CD14-positive monocyte (primary cell): ENCODE measurements at places on chromosomes 5 and 9. TPM values are rescaled to one million over a fixed set of nuclear protein-coding genes. Genes with fewer than 3 reads are reported as not detected.

- DNase-seq, result no peak
Observed at GRCh38 chr5:90055831-90056328, 353.7 kb downstream of the CETN3 start.

- no peak for DNase-seq
Observed at GRCh38 chr5:136998854-136999357, 500.2 kb downstream of the SPOCK1 start.

GRCh38 chr5:168796593-168797580 is 217.7 kb upstream of the PANK3 start:
- DNase-seq, result no peak

- DNase-seq, result no peak
Observed at GRCh38 chr9:26800322-26800721, 92.3 kb downstream of the CAAP1 start.

- DNase-seq, result no peak
Observed at GRCh38 chr5:2813678-2814077, 62.2 kb upstream of the IRX2 start.

DNA sequence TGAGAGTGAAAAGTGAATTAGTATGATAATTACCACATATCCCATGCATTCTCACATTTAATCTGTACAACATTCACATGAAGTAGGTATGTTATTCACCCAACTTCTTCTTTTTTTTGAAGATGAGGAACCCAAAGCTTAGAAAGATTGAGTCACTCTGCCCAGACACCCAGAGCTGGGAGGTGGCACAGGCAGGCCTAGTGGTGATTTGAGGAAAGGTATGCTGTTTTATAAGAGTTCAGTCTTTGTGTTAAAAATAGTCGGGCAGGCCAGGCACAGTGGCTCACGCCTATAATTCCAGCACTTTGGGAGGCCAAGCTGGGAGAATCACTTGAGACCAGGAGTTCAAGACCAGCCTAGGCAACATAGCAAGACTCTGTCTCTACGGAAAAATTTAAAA is 285.3 kb downstream of the NR3C1 start:
- DNase-seq, result peak; percentile 91

DNA sequence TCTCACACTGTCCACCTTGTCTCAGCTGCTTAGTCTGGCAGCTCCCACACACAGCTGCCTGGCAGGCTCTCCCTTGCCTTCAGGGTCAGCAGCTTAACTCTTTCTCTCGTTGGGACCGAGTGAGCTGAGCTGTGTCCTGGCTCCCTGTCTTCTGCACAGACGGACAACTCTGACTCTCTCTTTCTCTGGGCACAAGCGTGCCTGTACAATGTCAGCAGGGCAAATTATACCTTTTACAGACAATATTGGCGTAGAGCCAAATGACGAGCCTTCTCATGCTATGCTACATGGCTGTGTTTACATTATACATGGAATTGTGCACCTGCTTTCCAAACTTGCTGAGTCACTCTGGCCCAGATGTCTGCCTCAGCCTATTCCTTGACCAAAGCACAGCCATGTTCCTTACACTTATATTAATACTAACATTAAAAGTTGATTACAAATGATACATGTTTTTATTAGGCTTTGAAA is 188.6 kb downstream of the CYLC2 start:
- DNase-seq, result no peak

DNA sequence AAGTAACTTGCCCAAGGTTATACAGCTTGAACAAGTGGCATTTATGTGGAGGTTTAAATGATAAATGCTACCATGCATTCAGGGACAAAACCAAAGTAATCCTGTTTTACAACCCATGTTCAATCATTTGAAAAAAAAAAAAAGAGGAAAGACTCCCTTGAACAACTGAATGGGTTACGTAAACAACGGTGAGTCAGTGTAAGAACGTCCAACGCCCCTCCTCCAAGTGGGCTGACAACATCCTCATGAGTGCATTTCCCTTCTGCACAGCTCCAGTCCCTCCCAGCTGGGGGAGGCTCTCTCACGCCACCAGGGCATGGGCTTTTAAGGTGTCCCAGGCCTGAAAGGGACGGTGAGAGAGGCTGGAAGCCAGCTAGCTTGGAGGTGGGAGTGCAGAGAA is 90.0 kb downstream of the PRRT1B start:
- peak; percentile 99 for DNase-seq

GRCh38 chr5:78076351-78076750 is 218.1 kb downstream of the AP3B1 start:
- DNase-seq, result no peak

The RXRA gene
- 23.2 TPM for polyA plus RNA-seq

The ANKRD55 gene
- polyA plus RNA-seq, result 0.25 and 0.55 TPM in 2 replicates

The ANKRD18B gene
- polyA plus RNA-seq, result not detected

The CKMT2 gene
- polyA plus RNA-seq, result not detected

The SELENOP gene
- polyA plus RNA-seq, result 0.24 TPM
